Adrenal gland (tissue), 19 donors: ENCODE measurements at places on chromosomes 6 and 20. TPM values are rescaled to one million over a fixed set of nuclear protein-coding genes. Genes with fewer than 3 reads are reported as not detected.

The SPEF1 gene
- 0.39 TPM for total RNA-seq

DNA sequence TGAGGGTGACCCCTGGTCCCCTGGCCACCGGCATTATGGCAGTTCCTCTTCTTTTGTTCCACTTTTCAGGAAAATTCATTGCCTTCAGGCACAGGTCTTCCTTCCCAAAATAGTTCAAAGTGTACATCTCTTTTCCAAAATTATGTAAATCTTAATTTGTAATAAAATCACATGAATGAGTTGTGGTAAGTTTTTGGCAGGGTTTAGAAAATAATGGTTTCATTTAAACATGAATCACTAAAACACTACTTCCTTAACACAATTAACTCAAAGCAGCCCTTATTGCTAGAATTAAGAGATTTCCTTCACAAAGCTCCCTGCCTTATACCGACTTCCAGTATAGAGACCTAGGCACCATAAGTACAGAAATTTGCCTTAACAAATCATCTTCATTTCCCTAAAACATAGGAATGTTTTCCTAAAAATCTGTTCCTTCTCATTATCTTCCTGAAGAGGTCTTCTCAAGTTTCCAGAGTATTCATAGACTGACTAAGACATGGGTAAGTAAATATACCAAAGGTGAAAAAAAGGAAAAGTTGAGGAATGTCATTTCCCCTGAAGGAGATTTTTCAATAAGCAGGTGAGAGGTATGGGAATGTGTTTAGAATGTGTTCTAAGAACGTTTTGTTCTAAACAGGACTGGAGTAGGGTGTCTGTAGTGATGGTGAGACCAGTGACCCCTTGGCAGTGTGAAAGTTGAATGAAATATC is 148.2 kb upstream of the CITED2 start:
- no peak overlapping the region for H3K27ac ChIP-seq
- DNase-seq, result no peak
- H3K4me1 ChIP-seq, result no peaks in the 10 kb centered on the region
- H3K4me3 ChIP-seq, result no peak overlapping the region
- H3K36me3 ChIP-seq, result no peaks in the 10 kb centered on the region
- H3K27me3 ChIP-seq, result no peaks in the 10 kb centered on the region

GRCh38 chr20:58048096-58048702 is 180.3 kb downstream of the ANKRD60 start:
- no peak overlapping the region for H3K4me3 ChIP-seq
- no peaks in the 10 kb centered on the region for H3K4me1 ChIP-seq
- no peak for DNase-seq

- H3K4me3 ChIP-seq, result no peak overlapping the region
- H3K4me1 ChIP-seq, result no peaks in the 10 kb centered on the region
- H3K27ac ChIP-seq, result no peak overlapping the region
- no peaks in the 10 kb centered on the region for H3K27me3 ChIP-seq
- no peaks in the 10 kb centered on the region for H3K36me3 ChIP-seq
- peak; percentile 54 for DNase-seq
These were observed 56.1 kb upstream of the LAMP5 start for GRCh38 chr20:9458138-9458796.

The OSTM1 gene
- 510 TPM for total RNA-seq

- no peak overlapping the region for H3K4me3 ChIP-seq
- H3K36me3 ChIP-seq, result no peaks in the 10 kb centered on the region
- H3K27ac ChIP-seq, result no peak overlapping the region
- DNase-seq, result no peak
- no peaks in the 10 kb centered on the region for H3K4me1 ChIP-seq
These were observed 7.4 kb upstream of the COX4I2 start for GRCh38 chr20:31630187-31630790.

The SAMD5 gene
- total RNA-seq, result 0.12 TPM

GRCh38 chr6:112184951-112185350 is 69.4 kb downstream of the LAMA4 start:
- H3K36me3 ChIP-seq, result no peaks in the 10 kb centered on the region
- no peak overlapping the region for H3K4me3 ChIP-seq
- DNase-seq, result no peak
- H3K27me3 ChIP-seq, result no peaks in the 10 kb centered on the region
- H3K4me1 ChIP-seq, result no peaks in the 10 kb centered on the region

GRCh38 chr6:93219447-93219846 is 199.9 kb downstream of the EPHA7 start:
- H3K4me1 ChIP-seq, result no peaks in the 10 kb centered on the region
- H3K27ac ChIP-seq, result no peak overlapping the region
- no peak overlapping the region for H3K4me3 ChIP-seq

DNA sequence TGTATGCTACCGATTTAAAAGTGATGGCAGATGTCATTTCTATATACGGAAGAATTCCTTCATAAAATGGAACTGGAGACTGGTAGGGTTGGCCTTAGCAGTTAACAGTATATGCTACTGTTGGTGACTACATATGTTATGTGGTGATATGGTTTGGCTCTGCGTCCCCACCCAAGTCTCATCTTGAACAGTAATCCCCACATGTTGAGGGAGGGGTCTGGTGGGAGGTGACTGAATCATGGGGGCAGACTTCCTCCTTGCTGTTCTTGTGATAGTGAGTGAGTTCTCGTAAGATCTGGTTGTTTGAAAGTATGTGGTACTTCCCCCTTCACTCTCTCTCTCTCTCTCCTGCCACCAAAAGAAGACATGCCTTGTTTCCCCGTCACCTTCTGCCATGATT is 29.6 kb downstream of the RGS17 start:
- no peaks in the 10 kb centered on the region for H3K4me1 ChIP-seq
- H3K4me3 ChIP-seq, result no peak overlapping the region
- no peak overlapping the region for H3K27ac ChIP-seq
- no peaks in the 10 kb centered on the region for H3K27me3 ChIP-seq

The ZNF831 gene
- total RNA-seq, result 0.06 TPM

The HSPA12B gene
- 9.3 TPM for total RNA-seq

DNA sequence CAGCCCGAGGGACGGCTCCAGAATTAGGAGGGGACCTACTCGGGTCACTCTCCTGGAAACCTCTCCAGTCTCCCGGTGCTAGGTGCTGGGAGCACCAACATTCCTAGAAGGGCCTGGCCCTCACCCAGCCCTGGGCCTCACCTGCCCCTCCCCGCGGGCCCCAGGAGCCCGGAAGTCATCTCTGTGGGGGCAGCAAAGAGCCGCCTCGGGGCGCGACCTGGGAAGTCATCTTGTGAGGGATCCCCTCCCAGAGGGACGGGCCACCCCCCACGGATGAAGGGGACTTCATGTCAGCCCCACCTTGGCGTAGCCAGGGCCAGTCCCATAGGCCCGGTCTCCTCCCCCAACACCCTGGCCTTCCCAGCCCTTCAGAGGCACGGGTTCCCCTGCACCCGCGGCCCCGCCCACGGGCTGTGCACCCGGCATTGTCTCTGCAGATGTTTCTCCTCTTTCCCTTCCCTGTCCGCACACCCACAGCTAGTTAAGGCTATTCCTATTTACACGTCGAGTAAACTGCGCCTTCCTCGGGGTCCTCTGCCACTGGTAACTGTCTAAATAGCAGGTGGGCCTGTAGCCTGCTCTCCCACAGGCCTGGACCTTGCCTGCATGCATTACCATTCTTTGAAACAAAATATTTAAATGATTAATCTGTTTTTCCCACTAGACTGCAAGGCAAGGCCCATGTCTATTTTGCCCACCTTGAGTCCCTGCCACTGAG is 896 bp upstream of the RNASET2 start:
- H3K27me3 ChIP-seq, result no peaks in the 10 kb centered on the region
- peaks cover 15% of the 10 kb centered on the region for H3K4me1 ChIP-seq
- no peak overlapping the region for H3K27ac ChIP-seq
- H3K36me3 ChIP-seq, result no peaks in the 10 kb centered on the region
- peak; percentile 45 for DNase-seq

DNA sequence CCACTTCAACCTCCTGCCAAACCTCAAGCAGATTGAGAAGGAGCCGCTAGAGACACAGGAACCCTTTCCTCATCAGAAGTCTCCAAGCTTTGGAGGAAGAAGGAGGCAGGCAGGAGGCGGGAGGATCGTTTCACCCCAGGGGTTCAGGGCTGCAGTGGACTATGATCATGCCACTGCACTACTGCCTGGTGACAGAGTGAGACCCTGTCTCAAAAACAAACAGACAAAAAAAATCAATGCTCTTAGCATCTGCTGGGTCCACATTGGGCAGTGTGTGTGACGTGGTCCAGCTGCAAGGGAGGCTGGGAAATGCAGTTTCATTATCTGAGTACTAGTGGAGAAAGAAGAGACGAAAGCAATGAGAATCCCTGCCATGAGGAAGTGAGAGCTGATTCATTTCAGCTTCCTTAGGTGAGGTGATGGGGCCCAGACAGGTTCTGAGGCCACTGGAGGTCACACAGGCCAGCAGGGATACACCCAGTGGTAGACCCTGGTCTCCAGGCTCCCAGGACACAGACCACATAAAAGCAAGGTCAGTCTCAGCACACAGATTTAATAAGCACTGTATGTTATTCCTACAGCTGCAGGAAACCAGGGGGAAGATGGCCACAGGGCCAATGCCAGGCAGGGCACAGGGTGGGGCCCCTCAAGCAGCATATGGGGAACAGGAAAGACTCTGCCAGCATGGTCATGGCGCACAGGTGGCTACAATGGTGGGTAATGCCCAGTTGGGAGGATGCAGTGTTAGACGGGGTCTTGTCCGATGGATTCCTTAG is 4.3 kb downstream of the GFRA4 start:
- peaks cover 22% of the 10 kb centered on the region for H3K27me3 ChIP-seq
- H3K4me3 ChIP-seq, result no peak overlapping the region
- H3K27ac ChIP-seq, result no peak overlapping the region
- DNase-seq, result peak; percentile 3
- H3K36me3 ChIP-seq, result no peaks in the 10 kb centered on the region

The UBR2 gene
- total RNA-seq, result 23.4 TPM

GRCh38 chr6:37965964-37966676 is 146.6 kb downstream of the ZFAND3 start:
- no peak overlapping the region for H3K4me3 ChIP-seq
- DNase-seq, result no peak
- peaks cover 8% of the 10 kb centered on the region for H3K4me1 ChIP-seq
- H3K36me3 ChIP-seq, result no peaks in the 10 kb centered on the region
- no peaks in the 10 kb centered on the region for H3K27me3 ChIP-seq

DNA sequence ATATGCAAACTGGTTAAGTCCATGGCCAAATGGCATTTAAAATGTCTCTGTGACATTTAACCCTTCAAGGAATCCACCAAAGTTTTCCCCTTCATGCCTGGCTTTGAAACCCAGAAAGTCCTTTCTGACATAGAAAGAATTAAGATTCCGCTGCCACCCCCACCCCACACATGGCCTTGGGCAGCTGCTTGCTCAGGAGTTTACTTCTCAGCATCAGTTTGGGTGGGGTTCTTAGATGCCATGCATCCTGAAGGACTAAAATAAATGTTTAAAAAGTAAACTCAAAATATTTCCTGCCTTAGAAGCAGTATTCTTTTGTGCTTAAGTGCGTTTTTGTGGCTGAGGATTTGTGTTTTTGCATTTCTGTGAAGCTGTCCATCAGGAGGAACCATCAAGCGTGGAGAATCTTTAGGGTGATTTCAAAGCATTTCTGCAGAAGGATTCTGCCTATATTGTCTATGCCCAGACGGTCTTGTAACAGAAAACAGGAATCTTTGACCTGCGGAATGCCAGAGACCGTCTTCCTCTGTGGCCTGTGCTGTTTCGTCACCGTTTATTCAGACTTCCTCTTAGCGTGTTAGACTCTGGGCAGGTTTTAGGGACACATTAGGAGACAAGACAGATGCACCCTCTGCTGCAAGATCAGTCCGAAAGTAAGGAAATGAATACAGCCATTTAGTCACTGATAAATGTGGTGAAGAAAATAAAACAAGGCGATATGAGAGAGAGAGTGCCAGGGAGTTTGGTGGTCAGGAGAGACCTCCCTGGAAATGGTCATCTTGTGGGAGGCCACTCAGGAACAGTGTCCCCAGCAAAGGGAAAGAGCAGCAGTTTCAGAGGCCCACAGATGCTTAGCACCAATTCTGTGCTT is 6.2 kb downstream of the DUSP22 start:
- H3K27me3 ChIP-seq, result no peaks in the 10 kb centered on the region
- no peaks in the 10 kb centered on the region for H3K36me3 ChIP-seq
- H3K4me3 ChIP-seq, result no peak overlapping the region
- H3K27ac ChIP-seq, result peak overlapping the region; percentile 1
- no peak for DNase-seq

DNA sequence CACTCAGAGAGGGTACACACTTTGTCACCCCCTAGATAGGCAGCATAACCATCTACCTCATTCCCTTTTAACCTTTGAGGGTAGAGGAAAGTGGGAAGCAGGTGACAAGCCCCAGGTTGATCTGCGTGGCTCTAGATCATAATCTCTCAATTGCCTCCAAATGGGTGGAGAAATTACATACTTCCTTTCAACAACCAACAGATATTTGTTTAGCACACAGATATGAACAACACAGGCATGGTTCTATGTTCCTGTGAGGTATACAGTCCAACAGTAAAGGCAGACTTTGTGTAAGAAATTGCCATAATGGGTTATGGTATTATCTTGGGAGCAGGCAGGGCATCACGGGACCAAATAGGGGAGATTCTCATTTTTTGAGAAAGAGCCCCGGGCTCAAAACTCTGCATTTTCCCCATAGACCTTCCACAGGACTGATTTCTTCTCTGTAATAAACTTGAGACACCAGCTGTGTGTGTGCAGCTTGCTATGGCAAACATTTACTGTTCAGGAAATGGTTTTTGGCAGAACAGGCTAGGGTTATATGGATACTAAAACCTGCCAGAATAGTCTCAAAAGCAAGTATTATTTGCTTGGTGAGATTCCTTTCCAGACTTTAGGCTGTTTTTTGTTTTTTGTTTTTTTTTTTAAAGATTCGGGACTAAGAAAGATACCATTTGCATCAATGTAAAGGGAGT is 126.2 kb downstream of the CD164 start:
- no peaks in the 10 kb centered on the region for H3K4me1 ChIP-seq
- H3K27ac ChIP-seq, result no peak overlapping the region
- no peak overlapping the region for H3K4me3 ChIP-seq
- DNase-seq, result no peak
- no peaks in the 10 kb centered on the region for H3K27me3 ChIP-seq

DNA sequence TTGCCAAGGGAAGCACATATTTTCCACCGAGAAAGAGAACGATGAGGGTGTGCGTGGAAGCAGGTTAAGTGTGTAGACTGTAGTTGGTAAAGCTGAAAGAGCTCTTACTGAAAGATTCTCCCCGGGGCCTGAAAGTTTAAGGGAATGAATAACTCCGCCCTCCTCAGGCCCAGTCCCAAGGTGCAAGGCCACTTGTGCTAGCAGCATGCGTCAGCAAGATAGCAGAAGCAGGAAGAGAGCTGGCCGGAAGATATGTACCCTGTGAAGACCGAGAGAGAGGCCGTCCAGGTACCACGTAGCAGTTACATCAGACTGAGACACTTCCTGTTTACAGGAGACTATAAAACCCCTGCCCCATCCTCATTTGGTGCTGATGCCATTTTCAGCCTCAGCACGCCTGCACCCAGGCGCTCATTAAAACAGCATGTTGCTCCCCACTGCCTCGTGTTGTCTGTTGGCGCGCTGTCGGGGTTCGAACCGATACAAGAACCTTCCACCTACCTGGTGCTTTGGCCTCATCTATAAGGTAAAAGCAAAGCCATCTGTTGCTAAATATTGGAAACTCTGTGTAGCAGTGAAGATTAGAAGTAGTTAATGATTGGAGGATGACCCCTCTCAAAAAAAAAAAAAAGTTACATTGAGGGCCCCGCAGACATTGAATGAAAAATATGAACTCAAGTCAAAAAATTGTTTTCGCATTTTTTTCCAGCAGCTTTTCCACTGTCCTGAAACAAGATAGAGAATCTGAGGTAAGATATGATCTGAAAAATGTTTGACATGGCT is 18.6 kb upstream of the FAM135A start:
- no peak overlapping the region for H3K4me3 ChIP-seq
- H3K36me3 ChIP-seq, result no peaks in the 10 kb centered on the region
- no peaks in the 10 kb centered on the region for H3K4me1 ChIP-seq
- no peak overlapping the region for H3K27ac ChIP-seq
- no peaks in the 10 kb centered on the region for H3K27me3 ChIP-seq
- DNase-seq, result peak; percentile 62
